Germinal center (tissue), 1 donor: ENCODE measurements at places on chromosomes 1 and 21.
A peak's percentile ranks its signal among the peaks of the same experiment; 100 is the strongest.

- DNase-seq, result no peak
These were observed 548.8 kb upstream of the PKN2 start for GRCh38 chr1:88134983-88135921.

DNA sequence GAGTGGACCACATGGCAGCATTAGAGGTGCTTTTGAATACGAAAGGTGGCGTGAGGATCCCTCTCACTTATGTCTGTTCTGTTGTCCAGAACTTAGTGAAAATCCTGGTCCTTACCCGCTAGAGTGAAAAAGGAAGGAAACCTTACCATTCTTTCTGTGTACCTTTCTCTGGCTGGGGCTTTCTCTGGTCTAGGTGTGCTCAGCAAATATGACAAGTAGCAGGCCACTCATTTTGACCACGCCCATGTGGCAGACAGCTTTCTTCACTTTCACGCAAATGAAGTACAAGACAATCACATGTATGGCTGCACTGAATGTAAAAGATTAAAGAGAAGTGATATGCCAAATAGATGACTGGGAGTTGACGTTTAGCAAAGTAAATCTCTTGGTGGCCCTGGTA lies 131.9 kb downstream of the FGGY start:
- DNase-seq, result no peak

DNA sequence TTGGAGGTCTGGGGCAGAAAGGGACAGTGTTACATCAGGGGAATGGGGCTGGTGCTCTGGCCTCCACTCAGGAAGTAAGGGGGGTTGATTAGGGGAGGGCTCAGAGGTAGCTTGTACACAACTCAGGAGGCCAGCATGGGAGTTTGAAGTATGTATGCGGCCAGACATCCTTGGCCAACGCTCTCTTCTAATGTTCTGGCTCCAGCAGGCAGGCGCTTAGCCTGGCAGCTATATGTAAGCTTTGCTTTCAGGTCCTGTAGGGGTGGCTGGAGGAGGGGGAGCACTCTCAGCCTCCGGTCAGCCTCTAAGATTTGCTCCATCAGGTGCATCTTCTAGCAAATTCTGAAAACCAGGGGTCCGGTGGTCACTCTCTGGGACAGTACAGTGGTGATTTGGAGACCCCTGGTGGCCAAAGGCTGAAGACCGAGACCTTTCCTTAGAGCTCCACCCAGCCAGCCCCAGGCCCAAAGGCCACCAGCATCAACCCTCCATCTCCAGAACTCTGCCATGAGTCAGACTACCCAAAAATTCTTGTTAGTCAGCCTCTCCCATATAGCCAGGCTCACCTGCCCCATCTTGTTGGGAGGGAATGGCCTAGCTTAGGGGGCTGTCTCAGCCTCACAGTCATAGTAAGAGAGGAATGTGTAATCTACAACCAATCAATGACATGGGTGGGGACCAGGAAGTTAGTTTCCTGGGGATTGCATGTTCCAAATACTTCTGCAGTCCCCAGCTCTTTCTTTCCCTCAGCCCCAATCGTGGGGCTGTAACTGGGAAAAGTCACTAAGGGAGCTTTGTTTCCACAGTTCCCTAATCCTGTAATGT lies 9.7 kb upstream of the COL8A2 start:
- DNase-seq, result peak; percentile 55

DNA sequence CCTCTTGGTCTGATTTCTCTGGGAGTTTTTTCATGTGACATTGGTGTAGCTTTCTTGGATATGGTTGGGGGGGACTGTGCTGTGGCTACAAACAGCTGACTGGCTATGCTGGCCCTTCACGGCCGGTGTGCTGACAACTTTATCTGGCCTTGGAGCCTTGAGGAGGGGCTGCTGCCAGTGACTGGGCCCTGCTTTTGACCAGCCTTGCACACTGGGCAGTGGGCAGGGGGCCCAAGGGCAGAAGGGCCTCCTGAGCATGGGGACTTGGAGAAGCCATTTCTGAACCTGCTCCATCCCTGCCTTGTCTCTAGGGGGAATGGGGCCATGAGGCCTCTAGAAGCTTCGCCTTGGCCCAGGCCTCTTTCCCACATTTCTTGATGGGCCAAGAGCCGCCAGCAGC lies 139.6 kb downstream of the CAMTA1 start:
- no peak for DNase-seq

GRCh38 chr1:3857791-3858129 lies 484 bp downstream of the DFFB start:
- no peak for DNase-seq

DNA sequence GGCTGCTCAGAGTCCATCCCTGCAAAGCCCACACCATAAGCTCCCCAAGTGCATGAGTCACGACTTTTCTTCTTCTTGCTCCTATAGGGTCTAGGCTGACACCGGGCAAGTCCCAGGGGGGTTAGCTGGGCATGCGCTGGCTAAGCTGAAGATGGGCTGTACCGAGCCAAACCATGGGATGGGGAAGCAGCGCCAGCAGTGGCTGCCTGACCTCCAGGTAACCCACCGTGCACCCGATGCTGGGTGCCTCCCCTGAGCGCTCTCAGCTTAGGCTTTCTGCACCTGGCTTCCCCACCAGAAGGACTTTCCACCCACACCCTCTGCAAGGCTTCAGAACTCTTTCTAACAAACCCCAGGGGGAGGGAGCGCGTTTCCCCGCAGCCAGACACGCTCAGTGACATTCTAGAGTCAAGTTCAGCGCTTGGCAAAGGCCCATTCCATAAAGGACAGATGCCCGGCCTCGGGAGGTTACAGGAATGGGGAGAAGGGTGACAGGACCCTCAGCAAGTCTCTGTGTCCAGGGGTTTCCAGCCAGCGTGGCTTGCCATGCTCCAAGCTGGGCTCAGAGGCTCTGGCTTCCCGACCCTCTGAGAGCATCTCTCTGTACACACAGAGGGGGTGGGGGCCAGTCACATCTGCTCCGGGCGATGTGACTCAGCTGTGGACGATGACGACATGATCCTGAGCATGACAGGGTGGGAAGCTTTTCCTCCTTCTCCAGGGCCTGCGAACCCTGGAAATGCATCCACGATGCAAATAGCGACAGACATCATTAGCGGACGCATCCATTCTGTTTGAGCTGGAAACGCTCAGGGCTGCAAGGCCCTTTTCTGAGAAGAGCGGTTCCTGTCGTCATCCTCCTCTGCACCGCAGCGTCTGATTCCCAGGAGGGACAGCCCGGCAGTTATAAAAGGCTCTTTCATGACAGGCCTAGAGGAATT lies 107.8 kb downstream of the SIK1 start:
- peak; percentile 22 for DNase-seq

- DNase-seq, result no peak
These were observed 89.9 kb upstream of the LBR start for GRCh38 chr1:225517697-225518096.

GRCh38 chr1:226637147-226637935 lies 88.8 kb downstream of the STUM start:
- no peak for DNase-seq

GRCh38 chr1:69700770-69701169 lies 133.0 kb downstream of the LRRC7 start:
- DNase-seq, result no peak

DNA sequence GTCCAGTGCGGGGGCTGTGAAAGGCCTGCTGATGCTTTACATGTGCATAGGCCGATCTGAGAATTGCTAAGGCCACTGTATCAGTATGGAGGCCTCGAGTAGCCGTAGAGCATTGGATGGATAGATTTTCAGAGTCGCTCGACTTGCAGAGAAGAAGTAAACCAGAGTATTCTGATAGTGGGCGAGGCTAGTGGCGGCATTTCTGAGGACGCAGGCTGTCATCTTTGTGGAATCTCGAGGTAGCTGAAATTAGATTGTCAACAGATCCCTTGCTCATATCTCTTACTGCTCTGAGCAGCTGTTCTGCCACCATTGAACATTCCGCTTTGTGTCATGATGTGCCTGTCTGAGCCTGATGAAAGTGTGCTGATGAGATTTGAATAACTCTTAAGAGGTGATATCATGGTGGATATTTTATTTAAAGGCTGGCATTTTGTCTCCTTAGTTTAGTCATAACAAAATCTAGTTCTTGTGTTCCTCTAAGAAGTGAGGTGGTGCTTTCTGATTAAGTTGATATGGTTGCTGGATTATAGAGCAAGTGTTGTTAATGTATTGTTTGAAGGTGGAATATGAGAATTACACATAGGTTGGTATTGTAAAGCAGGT lies 1.5 kb downstream of the KIF1B start:
- no peak for DNase-seq

DNA sequence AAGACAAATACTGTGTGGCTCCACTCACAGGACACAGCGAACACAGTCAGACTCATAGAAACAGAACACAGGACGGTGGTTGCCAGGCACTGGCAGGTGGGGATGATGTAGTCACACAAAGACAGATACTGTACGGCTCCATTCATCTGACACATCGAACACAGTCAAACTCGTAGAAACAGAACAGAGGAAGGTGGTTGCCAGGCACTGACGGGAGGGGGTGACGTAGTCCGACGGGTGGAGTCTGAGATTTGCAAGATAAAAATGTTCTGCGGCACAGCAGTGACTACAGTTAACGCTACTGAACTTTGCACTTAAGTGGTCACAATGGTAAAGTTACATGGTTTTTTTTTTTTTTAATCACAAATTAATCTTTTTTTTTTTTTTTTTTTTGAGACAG lies 18.7 kb downstream of the C21orf58 start:
- DNase-seq, result no peak

- no peak for DNase-seq
These were observed at the start of gene KCNT2 for GRCh38 chr1:196608390-196609369. KCNT2 (minus strand) TSS chr1:196608440; CDS start chr1:196608309, 131 bp downstream.

DNA sequence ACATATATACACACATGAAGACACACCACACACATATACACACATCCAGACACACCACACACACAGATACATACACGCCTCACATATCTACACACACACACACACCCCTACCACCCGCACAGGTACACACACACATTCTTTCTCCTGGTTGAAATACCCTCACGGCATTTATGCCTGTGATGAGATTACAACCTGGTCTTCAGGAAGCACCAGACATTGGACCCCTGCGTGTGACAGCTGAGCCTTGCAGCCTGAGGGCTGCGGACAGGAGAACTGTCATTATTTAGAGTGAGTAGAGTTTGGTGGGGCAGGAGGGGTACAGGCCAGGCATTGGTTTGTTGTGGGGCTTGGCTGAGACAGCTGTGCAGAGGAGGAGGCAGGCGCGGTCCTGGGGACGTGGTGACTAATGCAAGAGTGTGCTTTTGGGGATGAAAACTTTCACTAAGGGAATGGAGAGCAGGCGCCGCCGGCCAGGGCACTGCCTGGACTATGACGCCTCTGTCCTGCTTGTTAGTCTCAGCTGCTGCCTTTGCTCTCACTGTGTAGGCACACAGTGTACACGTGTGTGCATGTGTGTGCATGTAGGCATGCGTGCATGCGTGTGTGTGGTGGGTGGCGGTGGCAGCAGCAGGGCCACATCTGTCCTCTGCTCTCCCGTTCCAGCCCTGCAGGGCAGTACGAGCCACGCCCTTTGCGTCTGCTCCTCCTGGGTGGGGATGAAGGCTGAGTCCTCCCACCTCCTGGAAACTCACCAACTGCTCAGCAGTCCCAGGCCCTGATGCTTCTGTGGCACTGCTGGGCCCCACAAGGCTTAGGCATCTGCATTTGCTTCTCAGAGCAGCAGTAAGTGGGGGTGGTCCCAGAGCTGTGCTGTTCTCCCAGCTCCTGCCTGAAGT lies 57.6 kb downstream of the SPSB1 start:
- no peak for DNase-seq

DNA sequence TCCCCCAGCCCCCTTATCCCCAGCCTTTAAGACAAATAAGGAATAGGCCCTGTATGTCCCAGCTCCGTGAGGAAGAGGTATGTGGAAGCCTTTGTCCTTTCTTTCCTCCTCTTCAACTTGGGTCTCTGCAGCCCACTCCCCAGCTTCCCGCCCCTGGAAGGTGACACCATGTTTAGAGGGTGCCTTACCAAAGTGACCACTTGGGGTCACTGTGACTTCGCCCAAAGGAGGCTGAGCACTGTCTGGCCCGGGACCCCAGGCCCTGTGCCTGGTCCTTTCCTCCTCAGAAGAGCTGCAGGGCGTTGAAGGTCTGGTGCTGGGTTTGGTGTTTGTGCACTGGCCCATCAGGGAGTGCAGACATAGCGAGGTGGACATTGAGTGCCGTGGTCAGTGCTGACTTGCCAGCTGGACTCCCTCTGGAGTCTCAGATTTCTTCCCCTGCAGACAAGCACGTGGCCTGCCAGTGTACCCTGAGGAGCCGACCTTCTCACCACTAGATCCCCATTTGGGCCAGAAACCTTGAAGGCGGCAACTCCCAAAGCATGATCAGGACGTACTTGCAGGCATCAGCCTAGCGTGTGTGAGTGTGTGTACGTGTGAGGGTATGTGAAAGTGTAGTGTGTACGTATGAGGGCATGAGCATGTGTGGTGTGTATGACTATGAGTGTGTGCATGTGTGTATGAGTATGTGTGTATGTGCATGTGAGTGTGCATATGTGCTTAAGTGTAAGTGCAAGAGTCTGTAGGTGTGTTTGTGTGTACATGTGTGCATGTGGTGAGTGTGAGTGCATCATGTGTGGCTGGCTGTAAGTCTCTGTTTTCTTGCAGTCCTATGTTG lies 181.4 kb upstream of the KIAA0040 start:
- DNase-seq, result peak; percentile 34

DNA sequence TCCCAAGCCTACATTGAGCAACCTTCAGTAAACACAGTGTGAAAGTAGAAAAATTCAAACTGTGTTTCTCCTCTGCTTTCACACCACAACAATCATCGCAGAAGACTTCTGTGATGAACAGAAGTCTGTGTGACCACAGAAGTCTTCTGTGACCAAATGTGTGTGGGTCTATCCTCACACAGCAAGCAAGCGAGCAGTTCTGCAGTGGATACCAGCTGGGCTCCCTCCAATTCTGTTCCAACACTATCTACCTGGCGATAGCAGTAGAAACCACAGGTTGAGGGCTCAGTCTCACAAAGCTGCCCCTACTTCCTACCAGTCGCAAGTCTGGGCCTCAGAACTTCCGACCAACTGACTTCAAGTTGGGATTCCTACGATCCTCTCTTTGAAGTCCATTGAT lies 21.0 kb upstream of the RAP1A start:
- DNase-seq, result no peak

- DNase-seq, result peak; percentile 21
These were observed 730 bp downstream of the CDC42SE1 start for GRCh38 chr1:151058692-151059091.

- DNase-seq, result no peak
These were observed 29.6 kb downstream of the FAAH start for GRCh38 chr1:46423574-46424240.

DNA sequence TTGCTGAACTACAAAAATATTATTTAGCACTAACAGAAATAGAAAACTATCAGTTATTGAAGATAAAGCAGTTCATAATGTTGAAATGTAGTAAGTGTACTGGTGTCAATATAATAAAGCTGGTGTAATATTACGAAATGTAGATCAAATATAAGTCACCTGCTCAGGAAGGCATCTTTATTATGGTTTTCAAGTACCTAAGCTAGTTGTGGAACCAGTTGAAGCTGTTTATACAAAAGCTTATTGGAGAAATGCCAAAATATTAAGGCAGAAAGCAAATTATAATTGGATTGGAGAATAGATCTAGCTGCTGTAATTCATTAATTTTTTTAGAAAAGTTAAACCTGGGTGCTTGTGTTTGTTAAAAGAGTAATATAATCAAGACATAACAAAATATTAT lies 6.2 kb upstream of the MARK1 start:
- DNase-seq, result no peak

GRCh38 chr1:96597218-96597617 lies 124.4 kb upstream of the PTBP2 start:
- DNase-seq, result no peak
